ENCODE measurements at places on chromosomes 1 and 21.

- H3K27ac ChIP-seq, result no peak overlapping the region
- no peak for DNase-seq
- H3K4me3 ChIP-seq, result no peak overlapping the region
These were observed 368.2 kb downstream of the USH2A start for GRCh38 chr1:216055004-216055403.

- no peaks in the 10 kb centered on the region for H3K27me3 ChIP-seq
- H3K27ac ChIP-seq, result no peak overlapping the region
- DNase-seq, result no peak
- no peak overlapping the region for H3K4me3 ChIP-seq
These were observed 665.1 kb upstream of the PLXNA2 start for GRCh38 chr1:208909011-208909984.

- peaks cover 32% of the 10 kb centered on the region for H3K4me1 ChIP-seq
- no peaks in the 10 kb centered on the region for H3K36me3 ChIP-seq
- H3K4me3 ChIP-seq, result no peak overlapping the region
These were observed 21.4 kb downstream of the JAK1 start for GRCh38 chr1:64944913-64945312.

DNA sequence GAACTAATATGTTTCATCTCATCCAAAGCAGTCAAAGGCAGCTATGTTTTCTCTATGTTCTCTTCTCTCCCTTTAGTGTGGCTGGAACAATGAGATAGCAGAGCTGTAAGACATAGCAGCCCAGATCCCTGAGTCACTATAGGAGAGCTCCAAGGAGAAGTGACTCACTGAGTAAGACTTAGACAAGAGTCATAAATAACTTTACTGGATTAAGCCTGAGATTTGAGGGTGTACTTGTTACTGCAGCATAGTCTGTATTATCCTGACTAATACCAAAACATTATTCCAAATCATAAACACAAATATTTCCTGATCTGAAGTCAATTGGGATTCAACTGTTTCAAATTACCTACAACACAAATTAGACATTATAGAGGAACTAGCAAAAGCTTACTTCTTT, 3.9 kb downstream of the KRTAP19-8 start:
- H3K27ac ChIP-seq, result no peak overlapping the region
- H3K4me1 ChIP-seq, result no peaks in the 10 kb centered on the region
- no peaks in the 10 kb centered on the region for H3K36me3 ChIP-seq

DNA sequence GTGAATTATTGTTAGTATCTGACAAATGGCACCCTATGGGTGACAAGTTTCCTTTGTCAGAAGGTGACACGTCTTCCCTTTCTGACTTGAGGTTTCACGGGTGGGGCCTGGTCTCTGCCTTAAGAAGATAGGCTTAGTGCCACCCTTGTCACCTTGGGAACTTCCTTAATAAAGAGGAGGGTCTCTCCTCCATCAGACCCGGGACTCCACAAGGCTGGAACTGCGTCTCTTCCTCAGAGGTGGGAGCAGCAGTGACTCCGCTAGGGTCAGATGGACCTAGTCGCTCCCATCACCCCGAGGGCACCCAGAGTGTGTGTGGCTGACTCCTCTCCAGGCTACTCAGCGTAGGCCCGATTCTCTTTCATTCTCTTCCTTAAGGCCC, 774 bp upstream of the WDTC1 start:
- H3K27ac ChIP-seq, result peak overlapping the region; percentile 91
- H3K4me3 ChIP-seq, result peak overlapping the region; percentile 32
- peaks cover 29% of the 10 kb centered on the region for H3K4me1 ChIP-seq
- no peaks in the 10 kb centered on the region for H3K27me3 ChIP-seq
- peak; percentile 71 for DNase-seq

GRCh38 chr1:65420590-65421350, at the start of the genes LEPR and LEPROT:
LEPR (plus strand) TSS chr1:65420668; CDS start chr1:65565566, 144,898 bp downstream.
LEPROT (plus strand) TSS chr1:65420668; CDS start chr1:65420725, 57 bp downstream.
- DNase-seq, result no peak
- H3K4me3 ChIP-seq, result peak within 1 kb of the TSS; percentile 92
- H3K36me3 ChIP-seq, result peaks cover 7% of the 10 kb centered on the region
- H3K27me3 ChIP-seq, result no peaks in the 10 kb centered on the region
- peaks cover 13% of the 10 kb centered on the region for H3K4me1 ChIP-seq
